ENCODE measurements at places on chromosomes 4 and X.

GRCh38 chrX:39222346-39223113 lies 421.3 kb downstream of the MID1IP1 start:
- DNase-seq, result no peak

GRCh38 chr4:147704846-147705245 lies 20.9 kb upstream of the PRMT9 start:
- no peak for DNase-seq

DNA sequence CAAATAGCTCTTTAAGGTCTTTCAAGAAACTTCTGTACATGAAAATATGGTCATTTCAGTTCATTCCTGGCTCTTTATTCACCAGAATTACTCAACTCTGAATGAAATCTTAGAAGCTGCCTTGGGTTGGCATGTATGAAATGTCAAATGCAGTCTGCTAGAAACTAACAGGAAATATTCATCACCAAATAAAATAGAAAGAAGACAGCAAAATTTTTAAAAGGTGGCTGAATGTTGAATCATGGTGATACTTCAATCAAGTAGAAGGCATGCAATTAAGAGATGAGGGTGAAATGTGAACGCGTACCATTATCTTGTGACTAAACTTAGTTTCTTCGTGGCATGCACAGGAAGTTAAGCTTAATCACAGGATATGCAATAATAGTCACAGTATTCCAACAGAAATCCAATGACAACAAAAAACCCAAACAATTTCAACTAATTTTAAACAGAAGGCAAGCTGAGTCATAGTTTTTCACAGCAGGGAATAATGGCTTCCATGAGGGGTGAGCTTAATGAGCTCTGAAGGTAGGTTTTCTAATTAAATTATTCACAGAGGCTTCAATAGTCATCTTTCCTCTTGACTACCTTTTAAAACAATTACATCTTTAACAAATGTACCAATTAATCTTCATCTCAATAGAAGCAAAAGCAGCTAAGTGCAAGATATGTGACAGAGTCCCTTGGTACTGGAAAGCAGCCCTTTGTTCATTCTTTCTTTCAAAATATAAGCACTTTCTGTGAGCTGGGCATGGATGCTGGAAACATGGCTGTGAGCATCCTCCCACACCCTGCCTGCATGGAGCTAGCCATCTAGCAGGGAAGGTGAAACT lies 44.5 kb downstream of the SCFD2 start:
- DNase-seq, result no peak

DNA sequence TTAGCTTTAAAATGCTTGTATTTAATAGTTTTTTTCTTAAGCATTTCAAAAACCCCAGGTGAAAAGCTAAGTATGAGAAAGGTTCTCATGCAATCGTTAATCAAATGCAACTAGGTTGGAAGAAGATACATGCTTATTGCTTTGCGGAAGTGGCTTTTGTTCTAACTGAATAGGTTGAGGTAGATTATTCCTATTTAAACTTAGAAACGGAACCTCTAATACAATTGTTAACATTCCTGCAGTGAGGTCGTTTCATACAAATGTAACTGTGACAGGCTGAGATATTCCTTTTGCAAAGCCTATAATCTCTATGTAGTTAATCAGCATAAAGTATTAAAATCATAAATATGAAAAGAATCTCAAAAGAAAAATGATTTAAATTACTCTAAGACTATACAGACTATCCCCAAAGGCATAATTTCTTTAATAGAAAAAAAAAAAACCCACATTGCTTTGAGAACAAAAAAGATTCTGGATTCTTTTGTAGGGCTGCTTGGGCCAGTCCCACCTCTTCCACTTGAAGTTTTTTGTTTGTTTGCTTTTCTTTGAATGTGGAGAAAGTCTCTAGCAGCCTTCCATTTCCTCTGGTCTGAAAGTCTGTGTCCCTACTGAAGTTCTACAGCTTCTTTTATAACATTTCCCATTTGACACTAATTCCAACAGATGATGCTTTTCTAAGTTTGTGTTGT lies 25.6 kb upstream of the SORBS2 start:
- DNase-seq, result no peak

- DNase-seq, result no peak
Measured at GRCh38 chr4:156193800-156194199, 240.1 kb upstream of the CTSO start.

DNA sequence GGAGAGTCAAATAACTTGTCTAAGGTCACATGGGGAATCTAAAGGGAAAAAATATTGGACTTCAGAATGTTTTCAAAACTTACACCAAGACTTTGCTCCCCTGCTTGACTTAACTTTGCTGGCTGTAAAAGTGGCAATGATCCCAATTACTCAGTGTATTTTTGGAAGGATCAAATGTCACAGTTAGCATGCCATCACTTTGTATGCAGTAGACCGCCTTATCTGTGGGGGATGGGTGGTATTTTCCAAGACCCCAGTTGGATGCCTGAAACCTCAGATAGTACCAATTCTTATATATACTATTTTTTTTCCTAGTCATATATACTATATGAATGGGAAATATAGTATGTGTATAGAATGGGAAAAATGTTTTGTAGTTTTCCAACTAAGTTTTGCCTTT lies 53.4 kb downstream of the COL4A6 start:
- no peak for DNase-seq
